ENCODE measurements at places on chromosomes 2 and 18. TPM values are rescaled to one million over a fixed set of nuclear protein-coding genes. Genes with fewer than 3 reads are reported as not detected.
A peak's percentile ranks its signal among the peaks of the same experiment; 100 is the strongest.

The POMC gene
- total RNA-seq: 9.0 TPM

The BCL2 gene
- 8.0 TPM for total RNA-seq

The TMEM17 gene
- 0.90 TPM for total RNA-seq

The CABYR gene
- total RNA-seq: 0.67 TPM

The TSPYL6 gene
- total RNA-seq: not detected

The RAPH1 gene
- 18.7 TPM for total RNA-seq

The SIX2 gene
- 1.1 TPM for total RNA-seq

GRCh38 chr2:85327160-85327821 is 498 bp downstream of the TGOLN2 start:
- H3K4me3 ChIP-seq: peak overlapping the region; percentile 83
- H3K27me3 ChIP-seq: no peaks in the 10 kb centered on the region
- no peaks in the 10 kb centered on the region for H3K4me1 ChIP-seq
- DNase-seq: no peak

DNA sequence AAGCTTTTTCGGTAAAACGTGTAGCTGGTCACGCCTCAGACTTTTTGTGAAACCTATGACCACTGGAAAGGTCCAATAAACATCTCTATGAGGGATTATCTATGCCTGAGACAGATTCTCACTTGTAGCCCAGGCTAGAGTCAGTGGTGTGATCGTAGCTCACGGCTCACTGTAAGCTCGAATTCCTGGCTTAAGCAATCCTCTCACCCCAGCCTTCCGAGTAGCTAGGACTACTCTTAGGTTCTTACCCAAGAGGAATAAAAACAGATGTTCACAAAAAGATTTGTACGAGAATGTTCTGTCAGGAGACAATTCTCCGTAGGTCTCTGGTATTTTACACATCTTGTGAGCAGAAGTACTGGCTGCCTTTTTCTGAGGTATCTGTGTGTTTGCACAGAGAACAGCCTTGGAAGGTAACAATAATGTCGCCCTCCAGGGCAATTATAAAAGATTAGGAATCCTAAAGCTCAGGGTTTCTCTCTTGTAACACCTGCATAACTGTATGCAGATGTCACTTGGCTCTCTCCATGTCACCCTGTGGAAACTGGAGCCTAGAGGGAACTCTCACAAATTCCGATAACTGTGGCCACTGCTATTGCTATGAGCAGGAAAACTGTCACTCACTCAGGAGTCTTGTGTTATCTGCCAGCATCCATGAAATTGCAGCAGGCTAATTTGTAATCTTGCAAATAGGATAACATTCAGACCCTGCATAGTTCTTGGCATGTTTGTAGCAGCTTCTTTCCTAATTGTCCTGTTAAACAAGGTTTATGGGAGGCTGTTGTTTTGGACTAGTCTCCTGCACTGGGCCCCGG is 25.5 kb upstream of the RALBP1 start:
- H3K4me1 ChIP-seq: no peaks in the 10 kb centered on the region
- no peak overlapping the region for H3K4me3 ChIP-seq
- no peak overlapping the region for H3K27ac ChIP-seq
- no peak for DNase-seq
- H3K36me3 ChIP-seq: no peaks in the 10 kb centered on the region
- H3K27me3 ChIP-seq: no peaks in the 10 kb centered on the region

DNA sequence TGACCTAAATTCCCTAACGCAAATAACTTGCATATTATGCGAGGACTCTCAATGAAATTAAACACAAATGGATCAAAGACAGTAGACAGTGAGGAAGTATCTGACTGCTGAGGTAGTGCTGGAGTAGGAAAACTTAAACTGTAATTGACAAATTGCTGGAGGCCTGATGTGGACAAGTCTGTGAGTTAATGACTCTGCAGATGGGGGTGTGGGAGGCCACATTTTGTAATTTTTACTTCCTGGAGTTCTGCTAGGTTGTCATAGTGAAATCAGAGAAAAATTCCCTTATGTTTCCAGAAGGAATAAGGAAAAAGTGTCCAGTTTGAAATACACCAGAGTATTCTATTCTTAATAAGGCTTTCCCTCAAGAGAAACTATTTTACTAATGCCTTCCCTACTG is 333.0 kb upstream of the CNTNAP5 start:
- no peaks in the 10 kb centered on the region for H3K27me3 ChIP-seq
- H3K27ac ChIP-seq: no peak overlapping the region
- DNase-seq: no peak
- H3K4me1 ChIP-seq: no peaks in the 10 kb centered on the region
- H3K4me3 ChIP-seq: no peak overlapping the region
- no peaks in the 10 kb centered on the region for H3K36me3 ChIP-seq

- no peaks in the 10 kb centered on the region for H3K27me3 ChIP-seq
- no peak overlapping the region for H3K4me3 ChIP-seq
- no peaks in the 10 kb centered on the region for H3K36me3 ChIP-seq
- H3K4me1 ChIP-seq: no peaks in the 10 kb centered on the region
- no peak for DNase-seq
- no peak overlapping the region for H3K27ac ChIP-seq
These were observed 187.8 kb upstream of the MEX3C start for GRCh38 chr18:51385270-51385669.

DNA sequence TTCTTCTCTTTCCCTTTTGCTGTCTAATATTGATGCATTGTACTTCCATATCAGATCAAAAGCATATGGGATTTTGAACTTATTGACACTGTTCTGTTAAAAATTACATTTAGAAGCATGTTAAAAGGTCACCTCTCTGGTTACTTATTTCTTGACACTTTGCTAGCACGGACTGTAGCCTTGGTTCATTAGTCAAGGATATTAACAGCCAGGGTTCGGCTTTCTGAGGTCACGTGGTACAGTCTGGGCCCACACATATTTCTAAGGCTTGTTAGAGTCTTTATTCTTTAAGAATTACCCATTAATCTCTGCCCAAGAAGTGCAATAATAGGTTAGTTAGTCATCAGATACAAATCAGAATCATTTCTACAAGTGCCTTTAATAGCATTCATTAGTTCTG is 1035.8 kb upstream of the FANCL start:
- no peak overlapping the region for H3K27ac ChIP-seq
- no peaks in the 10 kb centered on the region for H3K4me1 ChIP-seq
- no peak for DNase-seq
- no peaks in the 10 kb centered on the region for H3K27me3 ChIP-seq

DNA sequence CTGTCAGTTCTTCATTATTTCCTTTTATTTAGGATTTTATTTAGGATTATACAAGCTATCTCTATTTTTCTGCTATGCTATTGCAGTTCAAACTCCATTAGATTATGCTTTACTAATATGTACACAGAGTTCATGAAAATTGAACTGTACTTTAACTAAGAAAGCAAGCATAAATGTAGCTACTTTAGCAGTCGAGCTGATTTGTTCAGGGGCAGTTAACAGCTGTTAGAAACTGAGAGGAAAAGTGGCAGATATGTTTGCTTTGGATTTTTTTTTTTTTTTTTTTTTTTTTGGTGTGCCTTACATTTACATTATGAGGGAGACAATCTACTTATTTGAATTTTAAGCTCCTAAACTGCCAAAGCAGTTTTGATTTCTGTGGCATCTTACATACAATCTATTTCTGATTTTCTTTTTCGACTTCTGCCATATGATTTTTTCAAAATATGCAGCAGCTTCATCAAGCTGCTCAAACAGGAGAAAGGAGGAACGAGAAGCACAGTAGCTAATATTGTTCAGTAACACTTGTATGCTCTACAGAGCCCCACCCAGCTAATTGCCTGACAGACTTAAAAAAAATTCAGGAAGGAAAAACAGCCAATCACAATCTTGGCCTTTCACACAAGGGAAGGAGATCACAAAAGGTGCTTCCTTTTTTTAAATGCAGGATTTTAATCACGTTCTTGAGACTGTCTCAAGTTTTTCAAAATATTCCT is 233.4 kb upstream of the SIX3 start:
- H3K27me3 ChIP-seq: no peaks in the 10 kb centered on the region
- no peak overlapping the region for H3K27ac ChIP-seq
- no peaks in the 10 kb centered on the region for H3K4me1 ChIP-seq
- no peaks in the 10 kb centered on the region for H3K36me3 ChIP-seq
- DNase-seq: no peak

- no peak overlapping the region for H3K27ac ChIP-seq
- no peaks in the 10 kb centered on the region for H3K36me3 ChIP-seq
- no peak overlapping the region for H3K4me3 ChIP-seq
- no peaks in the 10 kb centered on the region for H3K4me1 ChIP-seq
- DNase-seq: no peak
These were observed 140.0 kb downstream of the SEPTIN10 start for GRCh38 chr2:109473616-109474318.

- H3K27me3 ChIP-seq: no peaks in the 10 kb centered on the region
- no peaks in the 10 kb centered on the region for H3K4me1 ChIP-seq
- DNase-seq: no peak
- no peak overlapping the region for H3K4me3 ChIP-seq
- no peaks in the 10 kb centered on the region for H3K36me3 ChIP-seq
These were observed 193.1 kb upstream of the TMEM200C start for GRCh38 chr18:6088432-6088831.

- H3K27ac ChIP-seq: no peak overlapping the region
- H3K27me3 ChIP-seq: no peaks in the 10 kb centered on the region
- H3K4me1 ChIP-seq: no peaks in the 10 kb centered on the region
- no peak overlapping the region for H3K4me3 ChIP-seq
- H3K36me3 ChIP-seq: no peaks in the 10 kb centered on the region
These were observed 37.3 kb downstream of the USP34 start for GRCh38 chr2:61433606-61434005.

GRCh38 chr2:123532126-123532525 is 493.0 kb upstream of the CNTNAP5 start:
- H3K36me3 ChIP-seq: no peaks in the 10 kb centered on the region
- H3K27me3 ChIP-seq: no peaks in the 10 kb centered on the region
- H3K27ac ChIP-seq: no peak overlapping the region
- H3K4me1 ChIP-seq: no peaks in the 10 kb centered on the region
- no peak overlapping the region for H3K4me3 ChIP-seq

- H3K4me3 ChIP-seq: no peak overlapping the region
- H3K36me3 ChIP-seq: no peaks in the 10 kb centered on the region
- no peaks in the 10 kb centered on the region for H3K27me3 ChIP-seq
- DNase-seq: no peak
- no peaks in the 10 kb centered on the region for H3K4me1 ChIP-seq
These were observed 318.9 kb upstream of the SYT4 start for GRCh38 chr18:43596105-43596712.

GRCh38 chr2:150480971-150481830 is 6.3 kb downstream of the RND3 start:
- H3K36me3 ChIP-seq: no peaks in the 10 kb centered on the region
- H3K4me3 ChIP-seq: no peak overlapping the region
- peaks cover 80% of the 10 kb centered on the region for H3K4me1 ChIP-seq
- H3K27ac ChIP-seq: peak overlapping the region; percentile 97

GRCh38 chr18:6044773-6045172 is 149.5 kb upstream of the TMEM200C start:
- H3K27me3 ChIP-seq: no peaks in the 10 kb centered on the region
- no peak overlapping the region for H3K27ac ChIP-seq
- H3K4me3 ChIP-seq: no peak overlapping the region
- DNase-seq: no peak
- H3K4me1 ChIP-seq: no peaks in the 10 kb centered on the region
- H3K36me3 ChIP-seq: no peaks in the 10 kb centered on the region

DNA sequence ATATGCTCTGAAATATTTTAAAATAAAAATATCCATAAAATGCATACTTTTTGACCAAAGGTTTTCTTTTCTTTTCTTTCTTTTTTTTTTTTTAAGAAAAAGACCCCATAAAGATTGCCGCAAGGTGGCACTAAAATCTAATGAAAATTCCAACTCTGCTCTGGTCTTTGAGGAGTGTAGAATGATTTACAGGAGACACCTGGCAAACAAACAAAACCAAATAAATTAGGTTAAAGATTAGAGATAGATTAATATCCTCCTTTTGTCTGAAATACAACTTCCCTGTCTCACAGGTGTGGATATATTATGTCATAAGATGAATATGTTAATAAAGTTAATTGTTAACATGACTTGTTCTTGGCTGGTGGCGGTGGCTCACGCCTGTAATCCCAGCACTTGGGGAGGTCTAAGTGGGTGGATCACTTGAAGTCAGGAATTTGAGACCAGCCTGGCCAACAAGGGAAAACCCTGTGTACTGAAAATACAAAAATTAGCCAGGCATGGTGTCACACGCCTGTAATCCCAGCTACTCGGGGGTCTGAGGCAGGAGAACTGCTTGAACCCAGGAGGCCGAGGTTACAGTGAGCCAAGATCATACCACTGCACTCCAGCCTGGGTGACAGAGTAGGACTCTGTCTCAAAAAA is 3.5 kb upstream of the RHOB start:
- peaks cover 12% of the 10 kb centered on the region for H3K36me3 ChIP-seq
- DNase-seq: peak; percentile 64
- no peak overlapping the region for H3K4me3 ChIP-seq
- H3K27ac ChIP-seq: peak overlapping the region; percentile 79
- peaks cover 31% of the 10 kb centered on the region for H3K4me1 ChIP-seq

DNA sequence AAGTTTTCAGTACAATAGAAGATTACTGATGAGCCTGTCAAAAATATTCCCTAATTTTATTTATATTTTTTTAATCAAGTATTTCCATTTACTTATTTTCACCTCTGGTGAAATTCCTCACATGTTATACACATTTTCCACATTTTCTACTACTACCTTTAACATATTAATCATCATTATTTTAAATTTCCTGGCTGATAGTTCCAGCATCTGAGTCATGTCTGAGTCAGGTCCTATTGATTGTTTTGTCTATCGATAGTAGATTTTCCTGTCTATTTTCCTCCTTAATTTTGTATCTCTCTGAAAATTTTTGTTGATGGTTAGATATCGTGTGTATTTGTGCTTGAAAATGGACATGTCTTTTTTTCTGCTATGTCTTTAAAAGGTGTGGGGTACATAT is 211.8 kb upstream of the DSEL start:
- H3K27ac ChIP-seq: no peak overlapping the region
- H3K4me3 ChIP-seq: no peak overlapping the region
- no peaks in the 10 kb centered on the region for H3K36me3 ChIP-seq
- no peak for DNase-seq

DNA sequence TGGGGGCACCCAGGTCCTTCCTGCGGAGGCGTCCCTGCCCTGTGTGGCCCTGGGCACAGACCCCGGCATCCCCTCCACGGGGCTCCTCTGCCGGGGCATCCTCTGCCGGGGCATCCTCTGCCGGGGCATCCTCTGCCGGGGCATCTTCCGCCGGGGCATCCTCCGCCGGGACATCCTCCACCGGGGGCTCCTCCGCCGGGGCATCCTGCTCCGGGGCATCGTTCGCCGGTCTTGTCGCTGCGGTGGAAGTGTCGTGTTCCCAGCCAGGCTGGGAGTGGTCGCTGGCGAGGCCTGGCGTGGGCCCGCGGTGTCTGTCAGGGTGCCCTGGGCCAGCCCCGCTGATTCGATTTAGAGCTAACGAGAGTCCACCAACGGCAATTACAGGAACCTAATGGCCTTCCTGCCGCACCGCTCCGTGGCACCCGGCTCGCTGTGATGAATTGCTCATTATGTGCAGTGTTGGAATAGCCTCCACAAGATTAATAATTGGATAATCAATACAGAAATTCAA is 115.1 kb downstream of the NFATC1 start:
- peaks cover 26% of the 10 kb centered on the region for H3K4me1 ChIP-seq
- H3K27ac ChIP-seq: no peak overlapping the region
- no peaks in the 10 kb centered on the region for H3K27me3 ChIP-seq

GRCh38 chr2:77149565-77149964 is 372.6 kb downstream of the LRRTM4 start:
- no peaks in the 10 kb centered on the region for H3K27me3 ChIP-seq
- H3K4me3 ChIP-seq: no peak overlapping the region
- no peaks in the 10 kb centered on the region for H3K4me1 ChIP-seq
- no peak overlapping the region for H3K27ac ChIP-seq
- H3K36me3 ChIP-seq: no peaks in the 10 kb centered on the region

- H3K4me3 ChIP-seq: no peak overlapping the region
- no peak overlapping the region for H3K27ac ChIP-seq
- DNase-seq: no peak
- H3K27me3 ChIP-seq: no peaks in the 10 kb centered on the region
- no peaks in the 10 kb centered on the region for H3K4me1 ChIP-seq
These were observed 363.8 kb downstream of the LRP1B start for GRCh38 chr2:141767051-141767450.
